ENCODE measurements at places on chromosomes 16 and 17.

- no peak for DNase-seq
Measured at GRCh38 chr16:69435977-69436820, 11.8 kb downstream of the CYB5B start.

- no peak for DNase-seq
Measured at GRCh38 chr17:81854974-81855774, 5.2 kb downstream of the P4HB start.

- DNase-seq: peak; percentile 75
Measured at GRCh38 chr17:50200457-50201275, 765 bp downstream of the COL1A1 start.

DNA sequence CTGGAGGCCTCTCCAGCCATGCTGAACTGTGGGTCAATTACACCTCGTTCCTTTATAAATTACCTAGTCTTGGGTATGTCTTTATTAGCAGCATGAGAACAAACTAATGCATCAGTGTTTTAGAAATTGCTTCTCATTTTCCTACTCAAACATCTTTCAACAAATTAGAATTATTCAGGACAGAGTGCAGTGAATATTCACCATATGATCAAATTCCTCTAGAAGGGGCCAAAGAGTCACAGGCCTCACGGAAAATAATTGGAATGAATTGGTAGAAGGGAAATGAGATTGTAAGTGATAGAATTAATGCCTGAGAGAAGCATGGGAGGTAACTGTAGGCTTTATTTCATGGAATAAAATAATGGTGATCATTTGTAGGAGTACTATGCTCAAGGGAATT, 50.5 kb upstream of the CDH11 start:
- no peak for DNase-seq

DNA sequence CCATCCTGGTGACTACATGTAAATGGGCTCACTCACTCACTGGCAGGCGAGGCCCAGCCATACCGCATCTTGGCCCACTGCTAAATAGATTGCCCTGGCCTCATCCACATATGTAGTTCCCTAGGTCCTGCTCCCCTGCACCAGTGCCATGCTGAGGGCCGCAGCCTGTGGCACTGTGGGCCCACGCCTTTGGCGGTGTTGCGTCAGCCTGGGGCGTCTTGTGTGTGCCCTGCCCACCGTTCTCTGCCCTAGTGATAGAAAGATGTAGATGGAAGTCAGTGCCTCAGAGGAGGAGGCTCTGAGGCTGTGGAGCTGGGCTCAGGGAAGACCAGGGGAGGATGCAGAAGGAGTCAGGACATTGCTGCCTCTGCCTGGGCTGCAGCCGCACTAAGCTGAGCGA, 18.9 kb downstream of the C17orf75 start:
- no peak for DNase-seq

Data from Ammon's horn (tissue), 1 donor.